Activated T-helper 17 cell treated with anti-CD3 and anti-CD28 coated beads, Interleukin-2, amount 50 U/mL, for 72 hours (primary cell): ENCODE measurements at places on chromosomes 6 and 20. TPM values are rescaled to one million over a fixed set of nuclear protein-coding genes. Genes with fewer than 3 reads are reported as not detected.

- ATAC-seq, result no peak
Measured at GRCh38 chr6:46983007-46983411, 59.1 kb downstream of the ADGRF1 start.

DNA sequence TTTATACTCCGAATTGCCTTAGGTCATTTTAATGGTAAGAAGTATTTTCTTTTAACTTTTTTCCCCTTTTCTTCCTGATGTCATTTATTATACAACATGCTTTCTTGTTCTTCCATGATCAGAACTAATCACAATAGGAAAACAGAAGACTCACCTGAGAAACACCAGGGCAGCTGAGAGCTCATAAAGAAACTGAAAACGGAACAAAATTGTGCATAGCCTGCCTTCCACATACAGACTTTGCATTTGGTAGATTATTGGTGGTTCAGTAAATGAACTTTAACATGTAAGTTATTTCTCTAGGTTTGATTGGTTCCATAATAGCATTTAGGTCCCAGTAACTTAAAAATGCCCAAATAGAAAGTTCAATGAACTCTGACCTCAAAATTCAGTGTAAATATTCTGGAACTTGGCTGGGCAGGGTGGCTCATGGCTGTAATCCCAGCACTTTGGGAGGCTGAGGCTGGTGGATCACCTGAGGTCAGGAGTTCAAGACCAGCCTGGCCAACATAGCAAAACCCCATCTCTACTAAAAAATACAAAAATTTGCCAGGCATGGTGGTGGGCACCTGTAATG is 161.1 kb upstream of the DTNBP1 start:
- no peak for ATAC-seq

DNA sequence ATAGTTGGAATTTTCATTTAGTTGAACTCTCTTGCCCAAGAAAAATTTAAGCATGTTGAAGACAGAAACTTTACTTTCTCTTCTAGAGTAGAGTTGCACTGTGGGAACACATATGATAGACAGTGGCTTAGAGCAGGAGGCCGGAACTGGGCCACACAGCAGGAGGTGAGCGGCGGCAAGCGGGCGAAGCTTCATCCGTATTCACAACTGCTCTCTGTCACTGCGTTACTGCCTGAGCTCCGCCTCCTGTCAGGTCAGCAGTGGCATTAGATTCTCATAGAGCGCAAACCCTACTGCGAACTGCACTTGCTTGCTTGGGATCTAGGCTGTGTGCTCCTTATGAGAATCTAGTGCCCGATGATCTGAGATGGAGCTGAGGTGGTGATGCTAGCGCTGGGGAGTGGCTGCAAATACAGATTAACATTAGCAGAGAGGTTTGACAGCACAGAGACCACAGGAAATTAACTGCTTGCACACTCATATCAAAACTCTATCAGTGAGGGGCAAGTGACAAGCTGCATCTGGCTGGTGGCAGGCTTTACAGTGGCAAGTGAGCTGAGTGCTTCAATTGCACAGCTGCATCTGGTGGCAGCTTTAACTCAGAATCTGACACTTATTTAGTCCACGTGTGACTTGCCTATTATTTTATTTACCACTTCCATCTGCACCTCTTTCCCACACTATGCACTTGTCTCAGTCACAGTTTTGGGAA is 174.9 kb upstream of the C6orf118 start:
- ATAC-seq, result no peak

DNA sequence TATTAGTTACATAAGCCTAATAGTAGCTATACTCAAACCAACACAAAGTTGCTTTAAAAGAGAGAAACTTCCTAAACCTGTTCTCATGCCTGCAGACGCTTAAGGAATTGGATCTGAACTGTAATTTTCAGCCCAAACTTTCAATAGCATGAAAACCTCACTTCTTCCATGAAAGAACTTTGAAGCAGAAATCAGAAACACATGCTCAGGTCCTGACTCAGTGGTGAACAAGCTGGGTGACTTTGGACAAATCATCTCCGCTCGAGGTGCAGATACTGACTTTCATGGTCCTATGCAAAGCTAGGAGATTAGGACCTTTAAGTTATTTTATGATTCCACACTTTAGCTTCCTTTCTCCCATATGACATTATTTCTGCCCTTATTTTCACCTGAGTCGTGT is 36.5 kb downstream of the NOX3 start:
- no peak for ATAC-seq

DNA sequence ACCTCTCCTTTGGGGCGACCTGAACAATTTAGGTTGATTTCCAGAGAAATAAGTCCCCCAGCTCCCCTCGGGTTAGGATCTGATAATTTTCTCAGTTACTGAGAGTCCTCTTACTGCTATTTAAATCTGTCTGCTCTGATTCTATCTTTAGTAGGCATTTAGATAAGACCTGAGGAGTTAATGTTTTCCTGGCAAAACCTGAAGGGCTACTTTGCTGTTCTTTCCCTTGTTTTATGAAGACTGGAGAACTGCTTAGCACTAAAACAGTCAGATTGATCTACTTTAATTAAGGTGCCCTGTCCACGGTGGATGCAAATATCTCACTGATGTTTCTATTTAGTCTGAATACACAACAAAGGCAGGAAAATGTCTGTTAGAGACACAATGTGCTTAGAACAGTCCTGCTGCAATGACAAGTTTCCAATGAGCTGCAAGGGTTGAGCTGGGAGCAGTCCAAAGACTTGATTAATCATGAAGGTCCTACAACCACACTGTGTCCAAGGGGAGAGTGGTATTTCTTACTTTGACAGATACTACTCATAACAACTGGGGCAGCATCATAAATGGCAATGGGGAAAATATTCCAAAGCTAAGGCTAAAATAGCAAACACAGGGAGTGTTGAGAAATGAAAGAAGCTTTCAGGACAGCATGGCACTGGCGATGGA is 15.7 kb downstream of the ADTRP start:
- no peak for ATAC-seq

DNA sequence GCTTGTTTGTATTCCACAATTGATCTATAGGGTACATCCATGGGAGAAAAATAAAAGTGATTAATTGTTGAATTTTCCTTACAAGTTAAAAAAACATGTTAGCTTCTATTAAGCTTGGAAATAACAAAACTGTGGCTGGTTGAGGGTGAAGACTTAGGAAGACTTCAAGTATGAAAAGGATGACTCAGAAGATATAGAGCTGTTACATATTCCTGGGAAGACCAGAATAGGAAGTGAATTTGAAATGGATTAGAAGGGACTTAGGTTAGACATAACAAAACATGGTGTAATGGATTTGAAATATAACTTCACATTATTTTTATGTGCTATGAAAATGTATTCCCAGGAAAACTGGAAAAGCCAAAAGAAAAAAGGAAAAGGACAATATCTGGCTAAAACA is 732.2 kb downstream of the HDGFL1 start:
- ATAC-seq, result no peak

- no peak for ATAC-seq
Measured at GRCh38 chr6:8686077-8686476, 250.7 kb upstream of the SLC35B3 start.

- ATAC-seq, result no peak
Measured at GRCh38 chr20:44023515-44024371, 109.1 kb downstream of the TOX2 start.

- no peak for ATAC-seq
Measured at GRCh38 chr6:69868252-69868804, 2.0 kb downstream of the COL19A1 start.

- ATAC-seq, result no peak
Measured at GRCh38 chr6:34115403-34115795, 30.5 kb downstream of the GRM4 start.

DNA sequence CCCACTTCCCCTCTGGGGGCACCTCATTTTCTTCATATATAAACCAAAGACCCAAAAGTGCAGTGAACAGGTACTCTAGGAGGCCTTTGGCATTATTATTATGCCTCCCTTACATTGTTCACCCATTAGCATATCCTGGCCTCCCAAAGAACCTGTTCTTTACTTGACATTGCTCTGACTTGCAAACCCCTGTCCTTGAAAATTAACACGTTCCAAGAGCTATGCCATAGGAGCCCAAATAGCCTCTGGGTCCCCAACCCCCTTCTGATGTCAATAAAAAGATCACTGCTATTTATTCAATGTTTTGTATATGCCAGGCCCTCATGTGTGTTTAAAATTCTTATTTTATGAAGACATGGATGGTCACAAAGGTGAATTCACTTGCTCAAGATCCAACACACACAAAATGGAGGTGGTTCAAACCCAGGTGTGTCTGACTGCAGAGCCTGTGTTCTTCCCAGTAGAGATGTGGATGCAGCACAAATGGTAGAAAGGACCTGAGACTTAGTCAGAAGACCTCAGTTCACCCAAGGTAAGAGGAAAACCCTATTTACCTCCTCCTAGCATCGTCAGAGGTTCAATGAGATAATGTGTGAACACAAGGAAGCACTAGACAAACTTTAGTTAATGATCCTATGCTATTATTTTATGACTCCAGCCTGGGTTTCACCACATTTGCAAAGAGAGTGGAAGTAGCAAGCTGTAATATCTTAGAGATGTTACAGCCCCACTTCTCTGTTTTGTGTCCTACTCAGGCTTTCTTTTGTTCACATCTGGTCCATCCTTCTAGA is 36.6 kb downstream of the BCL2L1 start:
- no peak for ATAC-seq

DNA sequence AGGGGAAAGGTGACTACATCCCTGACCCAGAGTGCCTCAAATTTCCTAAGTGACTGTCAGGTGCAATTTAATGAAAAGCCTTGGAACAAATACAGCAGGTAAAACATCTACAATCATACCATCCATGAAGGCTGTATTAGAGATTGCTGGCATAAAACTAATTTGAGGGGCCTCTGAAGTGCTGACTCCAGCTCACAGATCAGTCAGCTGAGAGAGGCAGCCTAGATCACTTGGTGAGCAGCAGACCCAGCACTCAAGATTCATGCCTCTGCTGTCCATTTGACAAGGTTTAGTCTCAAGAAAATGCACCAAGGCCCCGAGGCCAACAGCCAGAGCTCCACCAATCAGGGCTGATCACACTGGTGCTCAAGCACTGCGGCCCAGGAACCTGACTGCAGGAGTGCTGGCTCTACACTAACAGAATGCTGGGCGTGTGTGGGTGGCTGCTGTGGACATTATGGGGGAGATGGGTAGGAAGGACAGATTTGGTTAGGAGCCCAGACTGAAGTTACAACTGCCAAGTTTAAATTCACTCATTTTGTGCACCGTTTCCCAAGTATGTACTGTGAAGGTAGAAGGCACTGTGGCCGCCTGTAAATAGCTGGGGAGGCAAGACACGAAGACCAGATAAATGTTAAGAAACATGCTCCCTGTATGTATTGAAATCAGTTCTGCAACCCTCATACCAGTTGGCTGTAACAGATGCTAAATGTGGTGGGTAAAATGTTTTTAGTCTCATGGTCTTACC is 28.2 kb downstream of the SNX5 start:
- no peak for ATAC-seq

GRCh38 chr6:144033816-144034735 is 26.0 kb upstream of the PLAGL1 start:
- no peak for ATAC-seq

DNA sequence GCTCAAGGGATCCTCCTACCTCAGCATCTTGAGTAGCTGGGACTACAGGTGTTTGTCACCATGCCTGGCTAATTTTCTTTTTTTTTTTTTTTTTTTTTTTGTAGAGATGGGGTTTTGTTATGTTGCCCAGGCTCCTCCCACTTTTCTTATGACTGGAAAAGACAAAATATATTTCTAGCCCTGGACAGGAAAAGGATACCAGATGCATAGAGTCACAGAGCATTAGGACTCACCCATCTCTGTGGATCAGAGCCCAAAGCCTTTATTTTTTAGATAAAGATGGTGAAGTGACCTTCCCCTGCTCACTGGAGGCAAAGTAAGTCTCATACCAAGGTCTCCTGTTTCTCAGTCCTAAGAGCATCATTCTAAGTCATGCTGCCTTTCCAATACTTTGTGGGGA is 3.4 kb downstream of the TRIM10 start:
- no peak for ATAC-seq

- ATAC-seq, result no peak
Measured at GRCh38 chr20:51388756-51389542, 153.6 kb downstream of the NFATC2 start.

GRCh38 chr6:74439123-74439811 is 743.3 kb downstream of the CD109 start:
- no peak for ATAC-seq

- no peak for ATAC-seq
Measured at GRCh38 chr6:96990989-96991388, 66.5 kb downstream of the KLHL32 start.

DNA sequence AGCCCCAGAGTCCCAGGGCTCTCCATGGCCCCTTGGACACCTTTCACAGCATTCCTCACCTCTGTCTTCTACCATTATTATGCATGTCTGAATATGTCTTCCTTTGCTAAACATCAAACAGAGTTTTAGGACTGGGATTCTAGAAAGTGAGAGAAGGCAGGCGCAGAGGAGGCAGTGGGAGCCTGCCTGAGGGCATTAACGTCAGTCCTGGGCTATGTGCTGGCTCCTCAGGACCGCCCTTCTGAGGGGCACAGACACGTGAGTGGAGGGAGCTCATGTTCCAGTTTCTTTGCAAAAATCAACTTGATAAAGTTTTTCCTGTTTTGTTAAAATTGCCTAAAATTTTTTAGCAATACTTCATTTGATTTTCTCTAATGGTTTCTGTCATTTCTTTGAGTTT is 38.0 kb downstream of the C6orf15 start:
- no peak for ATAC-seq

- no peak for ATAC-seq
Measured at GRCh38 chr6:121090492-121090891, 243.8 kb downstream of the TBC1D32 start.

- ATAC-seq, result peak; percentile 47
Measured at GRCh38 chr20:53578492-53579222, 15.0 kb downstream of the ZNF217 start.

DNA sequence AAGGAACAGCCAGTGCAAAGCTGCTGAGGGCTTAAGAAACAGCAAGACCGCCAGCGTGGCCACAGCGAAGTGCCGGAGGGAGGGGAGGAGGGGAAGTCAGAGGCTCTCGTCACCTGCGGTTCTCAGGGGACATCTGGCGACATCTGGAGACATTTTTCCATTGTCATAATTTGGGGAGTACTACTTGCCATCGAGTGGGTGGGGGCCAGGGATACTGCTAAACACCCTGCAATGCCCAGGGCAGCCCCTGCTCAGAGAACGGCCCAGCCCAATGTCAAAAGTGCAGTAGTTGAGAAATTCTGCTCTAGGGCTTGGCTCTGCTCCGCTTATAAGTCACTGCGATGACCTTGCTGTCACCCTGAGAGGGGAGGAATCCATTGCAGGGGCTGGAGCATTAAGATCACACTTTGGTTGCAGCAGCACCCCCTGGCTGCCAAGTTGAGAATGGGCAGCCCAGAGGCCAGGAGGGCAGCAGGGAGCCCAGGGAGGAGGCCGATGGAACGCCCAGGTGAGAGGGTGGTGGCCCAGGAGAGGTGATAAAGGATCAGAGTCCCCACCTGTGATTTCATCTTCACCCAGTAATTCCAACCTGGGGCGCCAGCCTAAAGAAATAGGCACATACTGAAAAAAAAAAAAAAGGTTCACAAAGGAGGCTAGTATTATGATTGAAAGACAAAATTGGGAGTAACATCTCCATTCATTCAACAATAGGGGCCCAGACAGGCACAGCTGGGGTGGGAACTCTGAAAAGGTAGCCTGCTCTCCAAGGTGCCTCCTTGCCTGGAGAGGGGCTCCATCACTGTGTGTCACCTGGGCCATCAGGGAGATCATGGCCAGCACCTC is 218.2 kb downstream of the BMP7 start:
- ATAC-seq, result peak; percentile 43

GRCh38 chr6:82364087-82365015 is 734 bp downstream of the TPBG start:
- ATAC-seq, result peak; percentile 31

The TGM3 gene
- not detected for total RNA-seq

The PDE10A gene
- not detected for total RNA-seq

The CCN6 gene
- total RNA-seq, result not detected

The C2 gene
- total RNA-seq, result 0.58 TPM

The GPR6 gene
- total RNA-seq, result not detected

The IFT52 gene
- 10.9 TPM for total RNA-seq
